Chondrocyte (in vitro differentiated cells): ENCODE measurements at places on chromosomes 12 and 14.

DNA sequence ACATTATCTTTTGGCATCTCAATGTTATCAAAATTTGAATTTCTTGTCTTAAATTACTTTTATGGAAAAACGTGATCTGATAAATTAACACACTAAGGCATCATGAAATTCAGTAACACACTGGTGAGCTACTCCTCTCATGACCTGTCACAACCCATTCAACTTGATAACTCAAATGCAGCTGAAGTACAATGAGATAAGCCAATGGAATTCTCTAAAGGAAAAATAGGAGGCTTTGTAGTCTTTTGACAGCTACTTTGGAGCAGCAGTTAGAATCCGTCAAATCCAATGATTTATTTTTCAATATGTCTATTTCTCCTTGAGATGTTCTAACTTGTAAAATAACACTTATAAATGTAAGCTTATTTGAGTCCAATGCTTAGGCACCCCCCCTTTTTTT, 1029.4 kb downstream of the TRHDE start:
- DNase-seq, result no peak

DNA sequence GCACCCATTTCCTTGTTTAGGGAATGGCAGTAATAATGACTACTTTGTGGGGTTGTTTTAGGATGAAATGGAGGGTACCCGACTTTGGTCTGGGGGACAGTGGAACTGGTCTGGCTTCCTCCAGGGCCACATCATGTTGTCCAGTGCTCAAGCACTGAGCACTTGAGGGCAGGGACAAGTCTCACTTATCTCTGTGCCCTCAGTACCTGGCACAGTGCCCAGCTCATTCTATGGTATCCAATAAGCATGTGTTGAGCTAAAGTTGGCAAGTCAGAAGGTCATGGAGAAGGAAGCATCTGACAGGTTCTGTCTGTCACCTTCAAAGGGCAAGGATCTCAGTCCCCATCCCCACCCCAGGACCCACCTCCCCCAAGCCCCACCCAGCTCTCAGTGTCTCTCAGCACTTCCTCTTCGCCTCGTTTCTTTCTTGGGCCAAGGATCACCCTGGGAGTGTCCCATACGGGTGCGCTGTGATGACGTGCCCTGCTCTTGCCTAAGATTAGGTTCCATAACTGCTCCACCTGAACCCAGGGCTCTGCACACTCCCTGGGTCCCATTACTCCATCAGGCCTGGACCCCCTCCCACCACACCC, 24.3 kb upstream of the TMEM106C start:
- DNase-seq, result no peak

DNA sequence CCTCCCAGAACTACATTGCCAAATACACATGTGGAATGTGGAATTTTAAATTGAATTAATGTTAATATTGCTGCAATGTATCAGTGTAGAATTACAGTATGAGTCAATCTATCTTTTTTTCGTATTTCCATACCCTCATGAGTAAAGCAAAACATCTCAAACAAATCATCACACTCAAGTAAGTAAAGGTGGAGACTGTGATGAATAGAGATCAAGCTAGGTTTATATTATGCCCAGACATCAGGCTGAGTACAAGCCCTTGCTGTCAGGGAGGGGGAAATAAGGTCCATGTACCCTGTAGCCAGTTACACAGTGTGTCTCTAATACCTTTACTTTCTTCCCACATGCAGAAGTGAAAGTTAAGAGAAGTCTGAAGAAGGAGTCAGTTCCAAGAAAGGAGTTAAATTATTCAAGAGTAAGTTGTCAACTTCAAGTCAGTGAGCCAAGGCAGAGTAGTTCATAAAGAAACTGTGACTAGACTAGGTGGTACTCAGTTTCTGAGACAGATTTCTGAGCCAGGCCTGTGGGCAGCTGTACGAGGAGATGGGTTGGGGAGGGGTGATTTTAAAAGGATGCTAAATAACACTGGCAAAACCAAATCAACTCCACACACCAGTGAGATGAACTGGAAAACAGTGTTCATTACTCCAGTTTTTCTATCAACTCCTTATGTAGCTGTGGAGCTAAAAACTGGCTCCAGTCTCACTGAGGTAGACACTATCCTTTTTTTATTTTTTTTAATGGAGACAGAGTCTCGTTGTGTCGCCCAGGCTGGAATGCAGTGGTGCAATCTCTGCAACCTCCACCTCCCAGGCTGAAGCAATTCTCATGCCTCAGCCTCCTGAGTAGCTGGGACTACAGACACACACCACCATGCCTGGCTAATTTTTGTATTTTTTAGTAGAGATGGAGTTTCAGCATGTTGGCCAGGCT, 23.8 kb upstream of the STK38L start:
- no peak for DNase-seq

GRCh38 chr14:26008290-26008689, 589.5 kb downstream of the NOVA1 start:
- DNase-seq, result no peak

- no peak for DNase-seq
These were observed 71.1 kb upstream of the PLEKHA5 start for GRCh38 chr12:19058235-19059021.

DNA sequence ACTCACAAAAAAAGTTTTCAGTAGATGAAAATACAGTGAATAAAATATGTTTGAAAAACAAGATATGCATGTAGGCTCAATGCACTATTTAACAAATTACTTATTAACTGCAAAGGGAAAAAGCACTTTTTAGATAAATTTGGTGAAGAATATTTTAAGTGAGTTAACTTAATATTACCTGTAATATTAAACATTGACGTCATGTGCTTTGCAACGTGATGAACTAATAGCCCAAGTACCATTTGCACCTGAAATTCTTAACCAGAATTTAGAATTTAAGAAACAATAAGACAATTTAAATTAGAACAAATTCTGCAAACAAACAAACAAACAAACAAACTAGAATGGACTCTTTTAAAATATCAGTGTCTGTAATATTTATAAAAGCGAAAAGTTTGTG, 659.0 kb upstream of the NOVA1 start:
- DNase-seq, result no peak

DNA sequence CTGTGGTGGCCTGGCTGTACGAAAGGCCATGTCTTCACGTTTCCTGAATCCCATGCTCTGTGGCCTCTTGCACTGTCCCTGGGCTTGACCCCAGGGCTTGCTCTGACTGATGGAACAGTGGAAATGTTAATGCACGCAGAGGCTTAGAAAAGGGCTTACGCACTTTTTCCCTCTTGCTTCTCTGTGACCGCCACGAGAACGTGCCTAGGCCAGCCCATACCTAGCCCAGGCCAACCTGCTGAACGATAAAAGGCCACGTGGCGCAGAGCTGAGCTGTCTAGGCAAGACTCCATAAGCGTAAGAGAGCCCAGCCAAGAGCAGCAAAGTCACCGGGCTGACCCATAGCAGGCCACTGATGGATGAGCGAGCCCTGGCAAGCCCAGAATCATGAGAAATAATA, 18.3 kb downstream of the TTC7B start:
- no peak for DNase-seq

DNA sequence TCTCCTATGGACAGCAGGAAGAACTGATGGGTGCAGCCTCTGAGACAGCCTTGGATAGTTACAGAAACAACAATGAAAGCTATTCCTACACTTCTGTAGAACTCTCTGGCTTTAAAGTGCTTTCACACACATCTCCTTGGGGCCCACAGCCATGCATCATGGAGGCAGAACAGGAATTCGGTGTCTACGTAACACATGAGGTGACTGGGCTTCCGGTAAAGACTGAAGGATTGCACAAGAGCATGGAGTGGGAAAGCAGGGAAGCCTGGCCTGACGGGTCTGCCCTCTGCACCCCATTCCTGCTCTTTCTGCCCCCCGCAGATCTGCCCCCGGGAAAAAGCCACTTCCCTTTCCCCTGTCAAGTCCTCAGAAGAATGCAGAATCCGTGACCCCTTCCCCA, 82.6 kb downstream of the VWF start:
- DNase-seq, result peak; percentile 60

DNA sequence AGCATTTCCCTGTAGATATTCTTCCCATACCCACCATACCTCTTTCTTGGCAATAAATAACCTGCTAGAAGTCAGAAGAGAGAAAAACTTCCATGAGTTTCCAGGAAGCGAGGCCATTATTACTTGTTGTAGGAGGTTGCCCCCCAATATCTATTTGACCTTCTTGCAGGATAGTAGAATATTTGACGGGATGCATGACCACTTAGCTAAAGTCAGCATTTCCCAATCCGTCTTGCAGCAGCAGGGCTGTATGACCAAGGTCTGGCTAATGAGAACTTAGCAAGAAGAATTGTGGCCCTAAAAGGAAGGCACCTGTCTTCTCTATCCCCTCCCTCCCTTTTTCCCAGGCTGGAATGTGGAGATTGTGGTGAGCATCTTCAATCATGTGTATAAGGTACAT, 51.5 kb downstream of the NINJ2 start:
- no peak for DNase-seq
